ENCODE measurements at places on chromosomes 7 and 10. TPM values are rescaled to one million over a fixed set of nuclear protein-coding genes. Genes with fewer than 3 reads are reported as not detected.

DNA sequence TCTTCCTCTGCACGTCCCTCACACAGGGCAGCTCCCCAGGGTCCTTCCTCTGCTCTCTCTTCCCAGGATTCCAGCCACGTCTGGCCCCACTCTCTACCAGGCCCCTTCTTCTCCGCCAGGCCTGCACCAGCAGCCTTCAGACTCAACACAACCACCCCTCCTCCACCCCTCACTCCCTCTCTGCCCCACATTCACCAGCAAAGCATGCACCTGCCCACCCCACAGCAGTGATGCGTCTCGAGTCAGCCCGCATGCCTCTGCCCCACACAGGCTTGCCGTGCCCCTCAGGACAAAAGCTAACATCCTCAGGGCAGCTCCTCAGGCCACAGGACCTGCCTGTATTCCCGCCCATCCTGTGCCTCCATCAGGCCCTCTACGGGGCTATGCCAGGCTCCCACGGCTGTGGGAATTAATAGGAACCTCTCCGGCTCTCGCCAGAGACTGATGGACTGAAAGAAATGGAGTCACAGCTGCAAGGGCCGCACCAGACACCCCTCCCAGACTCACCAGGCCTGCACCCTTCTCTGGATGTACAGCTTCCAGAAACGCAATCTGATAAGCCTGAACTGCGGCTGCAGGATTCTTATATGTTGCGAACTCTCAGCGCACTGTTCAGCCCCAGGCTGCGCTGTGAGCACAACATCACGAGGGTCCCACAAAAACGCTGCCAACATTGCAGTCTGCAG lies 100.1 kb downstream of the CYTH3 start:
- no peaks in the 10 kb centered on the region for H3K27me3 ChIP-seq
- no peak overlapping the region for H3K27ac ChIP-seq
- H3K4me3 ChIP-seq: no peak overlapping the region
- peaks cover 8% of the 10 kb centered on the region for H3K36me3 ChIP-seq

FAM25G gene
- not detected for polyA plus RNA-seq

DNA sequence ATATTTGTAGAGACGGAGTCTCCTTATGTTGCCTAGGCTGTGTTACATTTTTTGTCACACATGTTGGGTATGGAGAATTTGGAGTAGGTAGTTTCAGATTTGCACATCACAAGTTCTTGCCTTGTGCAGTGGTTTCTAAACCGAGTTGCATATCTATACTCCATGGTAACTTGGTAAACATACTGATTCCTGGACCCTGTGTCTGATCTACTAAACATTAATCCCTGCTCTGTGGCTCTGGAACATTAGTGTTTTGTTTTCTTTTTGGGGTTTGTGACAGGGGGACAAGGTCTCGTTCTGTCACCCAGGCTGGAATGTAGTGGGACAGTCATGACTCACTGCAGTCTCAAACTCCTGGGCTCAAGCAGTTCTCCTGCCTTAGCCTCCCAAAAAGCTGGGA lies 24.7 kb downstream of the AUTS2 start:
- no peak overlapping the region for H3K4me3 ChIP-seq
- DNase-seq: no peak
- no peaks in the 10 kb centered on the region for H3K27me3 ChIP-seq
- H3K4me1 ChIP-seq: no peaks in the 10 kb centered on the region
- H3K36me3 ChIP-seq: no peaks in the 10 kb centered on the region
- no peak overlapping the region for H3K27ac ChIP-seq

GRCh38 chr10:110641256-110641655 lies 2.9 kb upstream of the RBM20 start:
- peaks cover 53% of the 10 kb centered on the region for H3K27me3 ChIP-seq
- H3K4me3 ChIP-seq: no peak overlapping the region
- peaks cover 6% of the 10 kb centered on the region for H3K4me1 ChIP-seq
- no peak overlapping the region for H3K27ac ChIP-seq
- no peak for DNase-seq

Data from CD14-positive monocyte (primary cell).